IMR-90 (cell line): ENCODE measurements at places on chromosomes 7 and 10. TPM values are rescaled to one million over a fixed set of nuclear protein-coding genes. Genes with fewer than 3 reads are reported as not detected.
A peak's percentile ranks its signal among the peaks of the same experiment; 100 is the strongest.

- H3K4me1 ChIP-seq = no peaks in the 10 kb centered on the region
- H3K4me3 ChIP-seq = no peak overlapping the region
- no peak for DNase-seq
- H3K27me3 ChIP-seq = no peaks in the 10 kb centered on the region; the same call in 1 of the 2 replicates
Measured at GRCh38 chr10:113463083-113463482, 89.8 kb upstream of the HABP2 start.

- H3K4me3 ChIP-seq = no peak overlapping the region
- H3K36me3 ChIP-seq = no peaks in the 10 kb centered on the region
- peak; percentile 87 for DNase-seq
- peaks cover 2% of the 10 kb centered on the region for H3K4me1 ChIP-seq
- no peak overlapping the region for H3K27ac ChIP-seq
- H3K27me3 ChIP-seq = peaks cover 5% of the 10 kb centered on the region; the same call in 1 of the 2 replicates
Measured at GRCh38 chr7:50826371-50827172, 43.9 kb upstream of the GRB10 start.

DNA sequence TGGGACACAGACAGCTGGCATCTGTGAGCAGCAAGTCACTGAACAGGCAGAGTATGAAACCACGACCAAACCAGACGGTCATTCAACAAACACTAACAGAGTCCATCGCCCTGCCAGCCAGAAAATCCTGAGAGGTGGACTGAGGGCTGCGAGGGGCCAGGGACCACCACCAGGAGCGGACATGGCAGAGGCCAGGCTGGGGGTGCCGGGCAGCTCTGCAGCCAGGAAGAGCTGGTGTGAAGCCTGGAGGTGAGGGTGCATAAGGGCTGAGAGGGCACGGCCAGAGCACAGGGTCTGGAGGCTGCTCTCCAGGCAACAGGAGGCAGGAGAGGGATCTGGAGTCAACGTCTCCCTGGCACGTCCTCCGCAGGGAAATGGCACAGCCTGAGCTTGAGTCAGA is 15.5 kb downstream of the MAD1L1 start:
- no peaks in the 10 kb centered on the region for H3K27me3 ChIP-seq
- H3K4me3 ChIP-seq = no peak overlapping the region
- H3K27ac ChIP-seq = no peak overlapping the region
- no peaks in the 10 kb centered on the region for H3K4me1 ChIP-seq
- no peak for DNase-seq

The ZNF786 gene
- 5.8 and 7.3 TPM in 2 replicates for total RNA-seq

The TFAM gene
- 16.7 and 26.1 TPM in 2 replicates for total RNA-seq

GRCh38 chr7:45646996-45647825 is 73.0 kb downstream of the ADCY1 start:
- DNase-seq = peak; percentile 8
- H3K27ac ChIP-seq = no peak overlapping the region
- H3K4me1 ChIP-seq = no peaks in the 10 kb centered on the region
- H3K4me3 ChIP-seq = no peak overlapping the region
- H3K27me3 ChIP-seq = peaks cover 12% of the 10 kb centered on the region

DNA sequence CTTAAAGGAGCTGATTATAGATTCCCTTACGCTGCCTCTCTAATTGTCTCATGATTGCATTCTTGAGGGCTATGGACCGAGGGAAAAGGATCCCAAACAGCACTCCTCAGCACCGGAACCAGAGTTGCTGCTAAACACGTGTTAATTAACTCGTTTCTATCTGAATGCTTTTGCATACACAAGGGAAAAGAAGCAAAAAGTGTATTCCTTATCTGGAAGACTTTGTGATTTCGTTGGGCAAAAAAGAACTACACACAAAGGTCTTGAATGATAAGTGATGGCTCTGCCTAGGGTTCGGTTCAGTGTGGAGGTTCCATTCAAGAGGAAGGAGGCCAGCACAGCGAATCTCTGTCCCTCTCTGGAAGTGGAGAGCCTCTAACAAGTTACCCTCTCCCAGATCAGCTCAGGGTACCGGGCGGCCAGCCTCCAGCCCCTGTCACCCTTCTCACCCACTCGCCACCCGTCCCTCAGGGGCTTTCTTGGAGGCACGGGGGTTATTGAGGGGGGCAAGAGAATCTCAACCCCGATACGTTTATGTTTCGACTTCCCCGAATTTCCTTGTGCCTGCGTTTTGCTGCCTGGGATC is 515 bp upstream of the SLC4A2 start:
- DNase-seq = no peak
- no peaks in the 10 kb centered on the region; the same call in 1 of the 2 replicates for H3K36me3 ChIP-seq
- no peaks in the 10 kb centered on the region for H3K27me3 ChIP-seq
- peak overlapping the region; percentile 91 for H3K27ac ChIP-seq

The RNF32 gene
- total RNA-seq = 0.36 and 0.56 TPM in 2 replicates

The MARVELD1 gene
- 12.0 and 15.6 TPM in 2 replicates for total RNA-seq

DNA sequence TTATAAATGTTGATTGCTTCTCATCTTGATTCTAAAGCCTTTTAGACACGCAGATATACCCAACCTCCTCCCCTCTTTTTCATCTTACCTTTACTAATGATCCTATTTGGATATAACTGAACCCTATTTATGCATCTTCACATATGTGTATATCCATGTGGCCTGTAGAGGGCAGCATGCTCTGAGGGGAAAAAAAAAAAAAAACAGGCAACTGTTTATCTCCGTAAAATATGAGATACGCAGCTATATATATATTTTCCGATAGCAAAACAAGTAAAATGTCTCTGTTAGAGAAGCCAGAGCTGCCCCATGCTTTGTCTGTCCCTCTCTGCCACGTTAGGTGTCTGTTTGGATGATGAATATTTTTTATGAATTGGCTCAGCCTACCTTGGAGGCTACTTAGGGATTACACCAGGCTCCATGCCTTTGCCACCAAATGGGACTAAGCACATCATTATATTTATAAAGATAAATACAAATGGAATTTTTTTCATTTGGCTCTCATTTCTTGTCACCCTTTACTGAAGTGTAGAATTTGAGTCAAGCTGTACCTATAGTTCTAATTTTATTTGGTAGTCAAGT is 174.8 kb upstream of the FZD1 start:
- H3K27me3 ChIP-seq = no peaks in the 10 kb centered on the region
- DNase-seq = peak; percentile 48
- no peaks in the 10 kb centered on the region for H3K4me1 ChIP-seq
- H3K27ac ChIP-seq = no peak overlapping the region
- H3K36me3 ChIP-seq = no peaks in the 10 kb centered on the region
